ENCODE measurements at places on chromosomes 5 and 9.
A peak's percentile ranks its signal among the peaks of the same experiment; 100 is the strongest.

DNA sequence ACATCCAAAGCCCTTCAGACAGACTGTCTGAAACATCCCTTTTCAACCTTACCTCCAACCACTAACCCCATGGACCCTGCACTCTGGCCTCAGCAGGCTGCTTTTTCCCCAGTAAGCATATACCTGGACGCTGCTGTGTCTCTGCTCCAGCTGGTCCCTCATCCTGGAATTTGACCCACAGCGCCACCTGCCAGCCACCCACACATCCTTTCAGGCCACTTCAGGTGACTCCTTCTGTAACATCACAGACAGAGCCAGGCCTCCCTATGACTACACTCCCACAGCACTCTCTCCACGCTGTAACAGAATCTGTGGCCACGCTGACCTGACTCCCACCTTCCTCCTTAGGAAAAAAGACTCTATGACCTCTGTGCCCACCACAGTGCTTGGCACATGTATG lies 3.4 kb downstream of the MGAT1 start:
- DNase-seq, result no peak

DNA sequence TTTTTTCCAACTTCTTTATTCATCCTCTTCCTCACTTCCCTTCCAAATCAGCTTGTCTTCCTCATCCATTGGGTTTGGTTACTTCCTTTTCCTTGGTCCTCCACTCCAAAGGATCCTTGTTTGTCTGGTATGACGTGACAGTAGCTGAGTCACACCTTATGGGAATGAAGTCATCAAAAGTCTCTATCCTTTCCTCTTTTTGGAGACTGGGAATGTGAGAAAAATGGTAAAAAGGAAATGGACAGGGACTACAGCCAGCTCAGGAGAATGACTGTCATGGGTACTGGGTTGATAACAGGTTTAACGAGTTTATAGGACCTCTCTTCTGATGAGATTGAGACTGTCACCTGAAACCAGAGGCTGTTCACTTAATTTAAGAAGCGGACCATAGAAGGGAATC lies 76.2 kb upstream of the MYO10 start:
- DNase-seq, result peak; percentile 31

DNA sequence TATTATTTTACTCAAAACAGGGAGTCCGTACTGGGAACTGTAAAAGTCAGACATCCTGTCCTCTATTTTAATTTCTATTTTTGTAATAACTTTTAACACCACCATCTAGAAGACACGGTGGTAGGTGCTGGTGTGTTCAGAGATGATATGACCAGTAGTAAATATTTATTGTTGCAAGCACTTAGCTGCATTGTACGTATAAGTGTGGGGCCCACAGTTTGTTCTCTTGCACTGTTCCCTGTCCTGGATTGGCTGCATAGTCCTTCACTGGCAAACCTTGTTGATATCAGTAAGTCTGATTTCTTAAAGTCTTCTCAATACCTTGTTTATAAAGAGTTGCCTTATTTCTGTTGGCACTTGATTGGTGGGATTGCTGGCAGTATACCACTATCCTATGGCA lies 24.6 kb upstream of the IL9 start:
- DNase-seq, result no peak

DNA sequence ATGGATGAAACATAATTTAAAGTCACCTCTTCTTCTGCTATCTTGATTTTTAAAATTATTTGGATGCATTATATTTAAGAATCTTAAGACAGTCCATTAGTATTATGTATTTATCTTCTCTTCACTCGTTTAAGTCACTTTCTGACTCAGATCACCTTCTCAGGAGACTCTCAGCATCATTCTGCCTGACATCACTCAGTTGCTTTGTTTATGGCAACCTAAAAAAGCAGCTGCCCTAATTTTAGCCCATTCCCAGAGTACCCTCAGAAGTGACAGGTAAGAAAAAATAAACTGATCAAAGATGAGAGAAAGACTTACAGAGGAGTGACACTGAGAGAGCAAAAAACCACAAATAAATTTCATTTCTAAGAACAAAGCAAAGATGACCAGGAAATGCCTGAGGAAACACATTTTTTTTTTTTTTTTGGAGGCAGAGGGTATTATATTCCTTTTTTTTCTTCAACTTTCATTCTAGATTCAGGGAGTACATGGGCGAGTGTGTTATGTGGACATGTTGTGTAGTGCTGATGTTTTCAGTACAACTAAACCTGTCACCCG lies 140.5 kb downstream of the MUSK start:
- no peak for DNase-seq

DNA sequence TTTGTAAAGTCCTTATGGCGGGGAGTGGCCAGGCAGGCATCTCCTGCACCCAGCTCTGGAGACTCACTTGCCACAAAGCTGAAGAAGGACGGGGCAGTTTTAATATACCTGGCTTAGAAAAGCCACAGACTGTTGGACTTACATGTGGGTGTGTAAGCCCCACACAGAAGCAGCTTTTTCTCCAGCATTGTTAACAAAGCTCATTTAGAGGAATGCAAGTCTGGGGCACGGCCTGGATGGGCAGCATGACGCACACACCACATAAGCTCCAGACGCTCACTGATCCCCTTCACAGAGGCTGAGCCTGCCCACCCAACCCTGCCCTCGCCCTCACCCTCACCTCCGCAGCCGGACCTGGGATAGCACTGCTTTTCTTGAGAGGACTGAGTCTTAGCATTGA lies 58.0 kb upstream of the PDE8B start:
- DNase-seq, result no peak

DNA sequence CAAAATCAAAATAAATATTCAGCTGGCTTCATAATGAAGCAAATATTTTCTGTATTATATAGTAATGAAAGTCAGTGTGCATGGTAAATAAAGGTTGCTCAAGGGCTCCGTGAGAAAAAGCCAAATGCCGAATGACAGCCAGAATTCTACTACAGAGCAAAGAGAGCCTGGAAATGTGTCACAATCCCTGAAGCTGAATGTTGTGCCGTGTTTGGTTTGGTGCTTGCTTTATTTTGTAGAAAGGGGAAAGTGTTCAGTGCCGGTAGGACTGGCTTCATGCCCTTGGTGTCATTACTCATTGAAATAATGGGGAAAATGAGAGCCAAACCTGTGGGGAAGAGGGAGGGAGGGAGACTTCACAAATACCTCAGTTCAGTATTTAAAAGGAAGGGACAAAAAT lies 26.8 kb upstream of the ADAMTSL1 start:
- DNase-seq, result no peak

All from renal cortical epithelial cell (primary cell).